ENCODE measurements at places on chromosomes 1 and 21.

- H3K27me3 ChIP-seq = peaks cover 56% of the 10 kb centered on the region
- peaks cover 9% of the 10 kb centered on the region for H3K4me1 ChIP-seq
- peaks cover 9% of the 10 kb centered on the region for H3K36me3 ChIP-seq
- peak within 1 kb of the TSS; percentile 94 for H3K4me3 ChIP-seq
- peak within 1 kb of the TSS; percentile 70 for H3K27ac ChIP-seq
Measured at GRCh38 chr21:25638660-25639550, at the start of gene JAM2. Gene JAM2, plus strand, starts transcription at chr21:25639258. Its CDS starts 564 bp downstream, at chr21:25639822.

- H3K4me3 ChIP-seq = no peak overlapping the region
- H3K4me1 ChIP-seq = peaks cover 6% of the 10 kb centered on the region
- H3K36me3 ChIP-seq = peaks cover 12% of the 10 kb centered on the region
- H3K27ac ChIP-seq = no peak overlapping the region
Measured at GRCh38 chr1:43152866-43153265, 19.2 kb downstream of the EBNA1BP2 start.

DNA sequence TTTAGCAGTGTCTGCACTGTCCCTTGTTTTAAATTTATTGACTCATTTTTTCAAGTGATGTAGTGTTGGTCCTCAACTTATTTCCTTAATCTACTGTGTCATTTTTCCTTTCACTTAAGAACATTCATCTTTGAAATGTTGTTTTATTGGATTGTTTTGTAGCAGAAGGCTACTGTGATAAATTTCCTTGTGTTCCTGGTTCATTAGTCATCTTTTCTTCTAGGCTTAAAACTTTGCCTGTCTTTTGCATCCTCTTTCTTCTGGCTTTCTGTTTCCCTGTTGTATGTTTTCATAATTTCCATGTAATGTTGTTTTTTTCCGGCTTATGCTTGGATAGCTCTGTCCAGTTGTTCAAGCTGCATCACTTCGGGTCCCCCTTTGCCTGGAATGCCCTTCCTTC, 61.9 kb downstream of the UBE2T start:
- H3K4me1 ChIP-seq = peaks cover 21% of the 10 kb centered on the region
- no peak overlapping the region for H3K4me3 ChIP-seq
- peaks cover 5% of the 10 kb centered on the region for H3K36me3 ChIP-seq
- no peak overlapping the region for H3K27ac ChIP-seq
- peaks cover 25% of the 10 kb centered on the region for H3K27me3 ChIP-seq

DNA sequence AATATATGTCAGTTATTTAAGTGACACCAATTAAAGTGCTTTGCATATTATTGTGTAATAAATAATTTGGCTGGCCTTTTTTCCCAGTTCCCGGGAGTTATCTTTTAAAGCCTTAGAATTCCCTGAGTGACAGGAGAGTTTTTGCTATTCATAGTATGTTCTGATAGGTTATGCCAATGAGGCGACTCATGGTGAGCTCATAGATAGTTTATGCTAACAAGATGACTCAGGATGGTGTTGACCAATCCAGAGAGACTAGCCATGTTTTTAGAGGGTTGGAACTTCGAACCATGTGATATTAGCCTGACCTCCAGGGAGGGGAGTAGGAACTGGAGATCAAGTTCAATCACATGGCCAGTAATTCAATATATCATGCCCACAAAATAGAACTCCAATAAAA, 310.8 kb downstream of the USP25 start:
- no peak for DNase-seq
- no peaks in the 10 kb centered on the region for H3K27me3 ChIP-seq

DNA sequence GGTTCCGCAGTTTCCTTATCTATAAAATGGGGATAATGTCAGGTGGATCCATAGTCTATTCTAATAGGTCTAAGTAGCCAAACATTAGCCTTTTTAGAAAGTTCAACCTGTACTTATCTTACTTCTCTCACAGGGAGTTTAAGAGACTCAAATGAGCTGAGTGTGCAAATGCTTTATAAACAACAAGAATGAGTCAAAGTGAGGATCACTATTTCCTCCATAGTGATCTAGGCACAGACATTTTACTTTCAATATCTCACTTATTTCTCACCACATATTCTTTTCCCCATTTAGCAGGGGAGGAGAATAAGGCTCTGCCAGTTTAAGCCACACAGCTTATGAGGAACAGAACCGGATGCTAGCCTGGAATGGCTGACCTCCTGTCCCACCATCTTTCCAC, 92.1 kb upstream of the LMO4 start:
- H3K27ac ChIP-seq = no peak overlapping the region
- H3K4me1 ChIP-seq = no peaks in the 10 kb centered on the region
- H3K4me3 ChIP-seq = no peak overlapping the region
- no peak for DNase-seq

DNA sequence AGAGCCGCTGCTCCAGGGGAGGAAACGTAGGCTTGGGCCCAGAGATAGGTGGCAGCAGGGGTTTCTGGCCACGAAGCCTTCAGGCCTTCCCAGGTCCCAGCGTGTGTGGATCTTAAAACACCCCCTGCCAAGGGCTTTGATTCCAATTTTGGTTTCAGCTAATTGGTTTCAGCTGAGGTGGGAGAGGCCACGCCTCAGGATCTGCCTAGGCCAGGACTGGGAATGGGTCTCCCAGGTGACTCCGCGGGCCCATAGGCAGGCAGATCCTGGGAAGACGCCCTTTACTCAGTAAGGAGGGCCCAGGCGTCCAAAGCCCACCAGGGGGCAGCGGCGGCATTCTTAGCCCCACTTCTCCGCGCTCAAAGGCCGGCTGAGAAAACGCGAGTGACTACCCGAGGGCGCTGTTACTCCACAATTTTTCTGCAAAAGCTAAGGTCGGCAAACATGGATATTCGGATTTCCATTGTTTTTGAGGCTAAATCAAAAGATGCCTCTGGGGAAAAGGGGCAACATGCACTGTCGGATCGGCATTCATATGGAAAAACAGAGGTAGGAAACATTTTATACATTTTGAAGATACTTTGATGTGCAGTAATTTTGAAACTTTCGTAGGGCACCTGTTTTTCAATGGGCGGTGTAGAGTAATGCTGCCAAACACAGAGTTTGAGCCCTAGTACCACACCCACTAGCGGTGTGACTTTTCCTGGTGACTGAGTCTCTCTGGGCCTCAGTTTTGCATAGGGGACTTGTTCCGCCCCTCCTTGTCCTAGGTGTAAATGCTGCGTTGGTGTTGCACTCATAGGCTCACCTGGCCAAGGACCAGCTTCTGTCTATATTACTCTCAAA, 31.8 kb upstream of the BCL10 start:
- peaks cover 16% of the 10 kb centered on the region for H3K4me1 ChIP-seq
- H3K27ac ChIP-seq = no peak overlapping the region
- DNase-seq = peak; percentile 24

GRCh38 chr1:117795190-117795589, 134.2 kb downstream of the GDAP2 start:
- no peaks in the 10 kb centered on the region for H3K4me1 ChIP-seq
- H3K36me3 ChIP-seq = peaks cover 3% of the 10 kb centered on the region
- no peak overlapping the region for H3K4me3 ChIP-seq
- H3K27me3 ChIP-seq = peaks cover 24% of the 10 kb centered on the region

DNA sequence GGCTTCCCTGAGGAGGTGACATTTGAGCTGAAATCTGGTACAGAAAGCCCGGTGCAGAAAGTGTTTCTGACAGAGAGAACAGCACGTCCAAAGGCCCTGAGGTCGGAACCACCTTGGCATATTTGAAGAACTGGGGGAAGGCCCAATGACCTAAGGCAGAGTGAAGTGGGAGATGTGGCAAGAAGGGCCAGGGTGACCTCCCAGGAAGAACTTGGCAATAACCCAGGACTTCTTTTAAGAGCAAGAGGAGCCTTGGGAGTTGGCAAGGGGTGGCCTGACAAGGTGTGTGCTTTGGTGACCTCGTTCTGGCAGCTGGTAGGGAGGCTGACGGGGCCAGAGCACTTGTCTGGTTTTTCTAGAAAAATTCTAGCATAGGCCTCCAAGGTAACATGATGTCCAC, 23.4 kb downstream of the TTC39A start:
- no peaks in the 10 kb centered on the region for H3K27me3 ChIP-seq
- no peak overlapping the region for H3K27ac ChIP-seq
- DNase-seq = no peak
- peaks cover 4% of the 10 kb centered on the region for H3K4me1 ChIP-seq
- no peaks in the 10 kb centered on the region for H3K36me3 ChIP-seq
- no peak overlapping the region for H3K4me3 ChIP-seq

DNA sequence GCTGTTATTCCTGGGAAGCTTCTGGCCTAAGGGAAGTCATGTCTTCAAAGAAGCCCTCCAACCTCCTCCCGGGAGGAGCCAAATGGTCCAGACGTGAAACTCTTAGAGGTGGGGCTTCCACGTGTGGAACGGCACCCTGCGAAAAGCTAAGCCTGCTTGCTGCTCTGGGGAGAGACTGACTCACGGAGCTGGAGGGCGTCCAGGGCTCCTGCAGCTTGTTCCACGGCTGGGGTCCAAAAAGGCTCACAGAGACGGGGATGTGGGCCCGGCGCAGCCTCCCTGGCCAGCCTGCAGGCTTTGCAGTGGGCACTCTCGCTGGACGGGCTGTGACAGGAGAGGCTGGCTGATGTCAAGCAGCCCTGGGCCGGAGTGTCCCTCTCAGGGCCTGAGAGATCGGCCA, 105.1 kb downstream of the COLGALT2 start:
- no peaks in the 10 kb centered on the region for H3K36me3 ChIP-seq
- H3K27ac ChIP-seq = no peak overlapping the region
- no peak for DNase-seq

GRCh38 chr1:27152829-27153548, 1.9 kb downstream of the SLC9A1 start:
- DNase-seq = no peak
- H3K4me3 ChIP-seq = peak overlapping the region; percentile 95
- H3K4me1 ChIP-seq = peaks cover 49% of the 10 kb centered on the region
- H3K27ac ChIP-seq = peak overlapping the region; percentile 98
- H3K27me3 ChIP-seq = no peaks in the 10 kb centered on the region

- no peaks in the 10 kb centered on the region for H3K36me3 ChIP-seq
- peaks cover 18% of the 10 kb centered on the region for H3K4me1 ChIP-seq
- no peak for DNase-seq
- H3K27ac ChIP-seq = peak overlapping the region; percentile 94
Measured at GRCh38 chr1:40014812-40015594, 25.5 kb upstream of the CAP1 start.

GRCh38 chr1:156591181-156591431, 470 bp upstream of the NAXE start:
- peak overlapping the region; percentile 76 for H3K27ac ChIP-seq
- peaks cover 8% of the 10 kb centered on the region for H3K36me3 ChIP-seq
- no peaks in the 10 kb centered on the region for H3K27me3 ChIP-seq

GRCh38 chr1:201696217-201696761, 132.7 kb upstream of the IPO9 start:
- H3K27ac ChIP-seq = no peak overlapping the region
- H3K36me3 ChIP-seq = no peaks in the 10 kb centered on the region
- H3K4me1 ChIP-seq = no peaks in the 10 kb centered on the region
- DNase-seq = no peak
- H3K4me3 ChIP-seq = no peak overlapping the region

DNA sequence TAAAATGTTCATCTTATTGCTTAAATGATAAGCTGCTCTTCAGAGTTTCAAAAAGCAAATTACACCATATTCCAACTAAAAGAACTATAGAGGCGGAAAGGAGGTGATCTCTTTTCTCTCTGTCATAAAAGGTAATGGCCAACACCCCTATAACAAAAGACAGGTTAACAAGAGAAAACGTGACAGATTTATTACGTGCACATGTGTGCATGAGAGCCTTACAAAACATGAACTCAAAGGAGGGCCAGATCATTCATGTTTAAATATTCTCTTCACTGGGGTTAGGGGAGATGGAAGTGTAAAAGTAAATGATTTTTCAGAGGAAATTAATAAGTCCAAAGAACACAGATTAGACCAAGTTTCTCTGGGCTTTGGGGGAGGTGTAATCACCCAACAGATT, 26.5 kb upstream of the FMO2 start:
- no peak overlapping the region for H3K27ac ChIP-seq
- no peak for DNase-seq
- peaks cover 17% of the 10 kb centered on the region for H3K27me3 ChIP-seq
- no peak overlapping the region for H3K4me3 ChIP-seq
- H3K36me3 ChIP-seq = no peaks in the 10 kb centered on the region
- no peaks in the 10 kb centered on the region for H3K4me1 ChIP-seq

- H3K4me1 ChIP-seq = peaks cover 26% of the 10 kb centered on the region
- no peak for DNase-seq
- H3K36me3 ChIP-seq = no peaks in the 10 kb centered on the region
Measured at GRCh38 chr1:6600410-6601048, 2.1 kb downstream of the KLHL21 start.

- no peak overlapping the region for H3K27ac ChIP-seq
- no peak overlapping the region for H3K4me3 ChIP-seq
- H3K36me3 ChIP-seq = peaks cover 2% of the 10 kb centered on the region
- H3K27me3 ChIP-seq = peaks cover 17% of the 10 kb centered on the region
Measured at GRCh38 chr1:19941206-19941568, 17.8 kb upstream of the PLA2G2E start.

DNA sequence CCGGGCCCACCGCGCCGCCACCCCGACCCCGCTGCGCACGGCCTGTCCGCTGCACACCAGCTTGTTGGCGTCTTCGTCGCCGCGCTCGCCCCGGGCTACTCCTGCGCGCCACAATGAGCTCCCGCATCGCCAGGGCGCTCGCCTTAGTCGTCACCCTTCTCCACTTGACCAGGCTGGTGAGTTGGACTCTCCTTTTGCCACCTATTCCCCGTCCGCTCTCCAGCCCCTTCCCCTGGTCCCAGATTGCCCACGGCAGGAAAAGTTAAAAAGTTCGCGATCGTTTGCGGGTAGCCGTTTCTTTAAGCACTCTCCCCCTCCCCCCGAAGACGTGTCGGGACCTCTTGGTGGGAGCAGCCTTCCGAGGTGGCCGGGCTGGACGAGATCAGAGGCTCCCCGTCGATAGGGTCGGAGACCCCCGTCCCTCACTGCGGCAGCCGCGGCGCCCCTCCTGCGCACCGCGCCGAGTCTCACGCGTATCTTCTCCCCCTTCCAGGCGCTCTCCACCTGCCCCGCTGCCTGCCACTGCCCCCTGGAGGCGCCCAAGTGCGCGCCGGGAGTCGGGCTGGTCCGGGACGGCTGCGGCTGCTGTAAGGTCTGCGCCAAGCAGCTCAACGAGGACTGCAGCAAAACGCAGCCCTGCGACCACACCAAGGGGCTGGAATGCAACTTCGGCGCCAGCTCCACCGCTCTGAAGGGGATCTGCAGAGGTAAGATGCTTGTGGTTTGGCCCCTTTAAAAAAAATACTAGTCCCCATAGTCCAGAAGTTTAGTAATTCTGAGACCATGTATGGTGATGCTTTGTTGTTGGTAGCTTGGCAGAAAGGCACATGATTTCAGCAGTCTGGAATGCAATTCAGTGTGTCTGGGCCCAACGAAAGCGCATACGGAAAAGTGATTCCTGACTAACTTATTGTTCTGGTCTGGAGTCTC, 576 bp downstream of the CCN1 start:
- H3K36me3 ChIP-seq = peaks cover 5% of the 10 kb centered on the region
- peak overlapping the region; percentile 86 for H3K4me3 ChIP-seq
- DNase-seq = no peak
- peaks cover 14% of the 10 kb centered on the region for H3K4me1 ChIP-seq
- H3K27ac ChIP-seq = no peak overlapping the region

Data from T-helper 17 cell (primary cell).